ENCODE measurements at places on chromosomes 13 and 19.

GRCh38 chr19:9354651-9355050, 8.2 kb upstream of the ZNF177 start:
- DNase-seq, result no peak

DNA sequence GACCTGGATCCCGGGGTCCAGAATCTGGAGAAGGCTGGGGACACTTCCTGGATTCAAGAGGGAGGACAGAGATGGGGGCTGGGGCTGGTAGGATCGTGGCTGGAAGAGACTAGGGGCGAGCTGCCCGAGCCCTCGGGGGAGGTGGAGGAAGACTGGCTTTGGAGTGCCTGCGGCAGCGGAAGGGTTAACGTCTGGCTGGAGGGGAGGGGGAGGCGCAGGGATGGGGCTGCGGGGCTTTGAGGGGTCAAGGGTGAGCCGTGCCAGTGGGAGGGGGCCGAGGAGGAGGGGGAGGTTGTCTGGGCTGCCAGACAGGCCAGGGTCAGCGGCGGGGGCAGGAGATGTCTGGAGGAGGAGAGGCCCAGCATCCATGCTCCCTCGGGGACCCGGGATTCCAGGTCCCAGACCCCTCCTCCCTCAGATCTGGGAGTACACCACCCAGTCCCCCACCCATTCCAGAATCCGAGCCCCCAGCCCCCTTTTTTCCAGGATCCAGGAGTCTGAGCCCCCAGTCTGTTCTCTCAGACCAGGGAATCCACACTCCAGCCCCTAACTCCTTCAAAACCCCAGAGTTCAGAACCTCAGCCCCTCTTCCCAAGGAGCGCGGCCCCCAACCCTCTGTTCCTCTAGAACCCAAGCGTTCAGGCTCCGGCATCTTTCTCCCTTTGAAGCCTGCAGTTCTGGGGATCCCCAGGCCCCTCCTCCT, 3.2 kb upstream of the SPACA6 start:
- no peak for DNase-seq

GRCh38 chr19:18231775-18232174, 5.5 kb upstream of the PDE4C start:
- no peak for DNase-seq

- no peak for DNase-seq
Observed at GRCh38 chr13:43237616-43238015, 214.2 kb downstream of the DNAJC15 start.

GRCh38 chr13:95073747-95074311, 227.4 kb downstream of the ABCC4 start:
- no peak for DNase-seq

DNA sequence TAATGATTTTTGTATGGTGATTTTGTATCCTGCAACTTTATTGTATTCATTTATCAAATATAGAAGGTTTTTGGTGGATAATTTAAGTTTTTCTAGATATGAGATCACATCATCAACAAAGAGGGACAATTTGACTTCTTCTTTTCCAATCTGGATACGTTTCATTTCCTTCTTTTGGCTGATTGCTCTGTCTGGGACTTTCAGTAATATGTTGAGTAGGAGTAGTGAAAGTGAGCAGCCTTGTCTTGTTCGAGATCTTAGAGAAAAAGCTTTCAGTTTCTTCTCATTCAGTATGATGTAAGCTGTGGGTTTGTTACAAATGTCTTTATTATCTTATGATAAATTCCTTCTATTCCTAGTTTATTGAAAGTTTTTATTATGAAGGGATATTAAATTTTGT, 352.0 kb upstream of the DACH1 start:
- no peak for DNase-seq

DNA sequence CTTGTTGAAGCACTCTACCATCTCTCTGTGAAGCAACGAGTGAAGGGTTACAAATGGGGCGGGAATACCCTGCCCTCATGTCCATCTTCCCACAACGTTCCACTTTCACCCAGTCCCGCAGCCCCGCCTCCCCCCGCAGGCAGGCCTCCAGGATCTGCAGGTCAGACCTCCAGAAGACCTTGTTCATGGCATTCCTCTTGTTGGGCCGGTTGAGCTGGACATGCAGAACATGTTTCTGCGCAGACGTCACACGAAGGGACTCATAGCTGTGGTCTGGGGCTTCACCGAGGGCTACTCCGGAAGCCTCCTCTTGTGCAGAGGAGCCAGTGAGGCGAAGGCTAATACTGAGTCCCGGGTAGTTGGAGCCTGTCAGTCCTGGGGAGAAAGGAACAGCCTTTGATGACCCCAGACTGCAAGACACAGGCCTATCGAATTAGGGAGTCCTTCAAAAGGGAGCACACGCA, 420 bp downstream of the ECH1 start:
- no peak for DNase-seq

DNA sequence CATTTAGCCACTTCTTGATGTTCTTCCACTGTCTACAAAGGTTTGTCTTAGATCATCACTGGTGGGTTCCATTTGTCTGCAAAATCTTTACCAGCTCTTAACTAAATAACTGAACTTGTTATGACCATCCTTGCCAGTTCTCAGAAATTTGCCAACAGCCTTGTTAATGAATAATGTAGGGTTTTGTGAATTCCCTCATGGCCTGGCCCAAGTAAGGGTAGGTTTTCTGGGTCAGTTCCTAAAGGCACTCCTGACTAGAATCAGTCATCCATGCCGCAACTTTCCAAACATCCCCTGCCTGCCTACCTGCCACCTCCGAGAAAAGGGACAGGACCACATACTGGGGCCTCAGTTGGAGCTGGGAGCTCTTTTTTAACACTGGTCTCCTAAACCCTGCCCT, 4.0 kb downstream of the COL4A1 start:
- no peak for DNase-seq

GRCh38 chr19:16608290-16608739, 19.7 kb downstream of the MED26 start:
- no peak for DNase-seq

All from activated CD4-positive, CD25-positive, alpha-beta regulatory T cell (primary cell).